AG09309 (cell line): ENCODE measurements at places on chromosomes 2 and 18.

GRCh38 chr2:68124321-68124720, 33.4 kb upstream of the PNO1 start:
- no peak for DNase-seq

- DNase-seq: no peak
These were observed 93.1 kb upstream of the GALNT5 start for GRCh38 chr2:157164370-157164769.

DNA sequence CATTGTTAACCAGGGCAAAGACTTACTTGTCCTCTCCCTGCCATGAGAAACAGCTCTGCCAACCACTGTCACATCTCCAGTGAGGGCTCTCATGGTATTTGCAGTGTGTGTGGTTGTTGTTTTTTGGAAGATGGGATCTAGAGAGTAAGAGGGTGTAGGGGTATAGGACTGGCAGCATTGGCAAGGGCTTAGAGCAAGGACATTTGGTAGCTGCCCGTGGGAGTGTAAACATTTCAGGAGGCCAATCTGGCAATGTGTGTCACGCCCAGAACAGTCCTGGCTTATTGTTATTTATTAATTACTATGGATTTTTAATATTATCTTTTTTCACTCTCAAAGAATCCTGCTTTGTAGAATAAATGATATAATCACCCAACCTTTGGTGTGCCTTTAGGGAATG, 90.5 kb downstream of the TMEM17 start:
- DNase-seq: no peak

- no peak for DNase-seq
These were observed 165.0 kb downstream of the ASB1 start for GRCh38 chr2:238591732-238592131.

DNA sequence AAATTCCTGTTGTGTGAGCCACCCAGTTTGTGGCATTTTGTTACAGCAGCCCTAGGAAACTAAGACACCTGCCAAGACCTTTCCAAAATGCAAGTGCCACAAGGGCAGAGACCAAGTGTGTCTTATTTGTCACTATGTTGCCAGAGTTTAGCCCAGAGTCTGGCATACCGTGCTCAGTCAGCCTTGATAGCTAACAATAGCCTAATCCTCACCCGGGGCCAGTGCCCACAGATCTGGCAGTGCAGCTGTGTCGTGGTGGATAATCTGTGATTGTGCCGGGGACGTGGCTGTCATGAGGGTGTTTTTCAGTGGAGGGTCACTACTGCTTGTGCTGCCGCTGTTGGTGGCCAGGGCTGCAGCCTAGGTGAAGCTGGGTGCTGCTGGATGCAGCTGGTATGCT, 53.5 kb downstream of the MEP1B start:
- no peak for DNase-seq

- no peak for DNase-seq
These were observed 33.8 kb upstream of the DNMT3A start for GRCh38 chr2:25375371-25375988.

- DNase-seq: no peak
These were observed 163.7 kb downstream of the MCFD2 start for GRCh38 chr2:46751897-46752296.

- no peak for DNase-seq
These were observed 219.5 kb upstream of the NRP2 start for GRCh38 chr2:205462681-205463345.

- DNase-seq: no peak
These were observed 11.1 kb upstream of the CNNM3 start for GRCh38 chr2:96804986-96805385.

- no peak for DNase-seq
These were observed 152.8 kb upstream of the ACAA2 start for GRCh38 chr18:49966090-49966489.

GRCh38 chr2:235660484-235661082, 166.7 kb downstream of the AGAP1 start:
- no peak for DNase-seq

- no peak for DNase-seq
These were observed 1.5 kb downstream of the UCN start for GRCh38 chr2:27306573-27307286.

DNA sequence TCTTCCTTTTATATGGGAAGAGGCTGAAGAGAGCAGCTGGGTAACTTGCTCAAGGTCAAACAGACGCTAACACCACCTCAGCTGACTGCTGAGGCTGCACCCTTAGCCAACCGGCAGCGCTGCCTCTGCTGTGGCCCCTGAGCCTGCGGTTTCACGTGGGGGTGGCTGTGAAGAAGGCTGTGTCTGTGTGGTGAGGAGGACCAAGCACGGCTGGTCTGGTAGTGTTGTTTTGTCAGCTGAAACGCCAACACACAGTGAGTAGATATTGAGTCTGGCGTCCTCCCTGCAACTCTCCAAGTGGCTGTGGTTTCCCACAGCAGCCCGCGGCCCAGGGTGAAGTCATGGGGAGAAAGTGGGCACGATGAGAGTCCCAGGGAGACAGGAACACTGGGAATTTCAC, 69.6 kb downstream of the THNSL2 start:
- DNase-seq: no peak

- no peak for DNase-seq
These were observed 271.4 kb downstream of the DYSF start for GRCh38 chr2:71724793-71725192.

DNA sequence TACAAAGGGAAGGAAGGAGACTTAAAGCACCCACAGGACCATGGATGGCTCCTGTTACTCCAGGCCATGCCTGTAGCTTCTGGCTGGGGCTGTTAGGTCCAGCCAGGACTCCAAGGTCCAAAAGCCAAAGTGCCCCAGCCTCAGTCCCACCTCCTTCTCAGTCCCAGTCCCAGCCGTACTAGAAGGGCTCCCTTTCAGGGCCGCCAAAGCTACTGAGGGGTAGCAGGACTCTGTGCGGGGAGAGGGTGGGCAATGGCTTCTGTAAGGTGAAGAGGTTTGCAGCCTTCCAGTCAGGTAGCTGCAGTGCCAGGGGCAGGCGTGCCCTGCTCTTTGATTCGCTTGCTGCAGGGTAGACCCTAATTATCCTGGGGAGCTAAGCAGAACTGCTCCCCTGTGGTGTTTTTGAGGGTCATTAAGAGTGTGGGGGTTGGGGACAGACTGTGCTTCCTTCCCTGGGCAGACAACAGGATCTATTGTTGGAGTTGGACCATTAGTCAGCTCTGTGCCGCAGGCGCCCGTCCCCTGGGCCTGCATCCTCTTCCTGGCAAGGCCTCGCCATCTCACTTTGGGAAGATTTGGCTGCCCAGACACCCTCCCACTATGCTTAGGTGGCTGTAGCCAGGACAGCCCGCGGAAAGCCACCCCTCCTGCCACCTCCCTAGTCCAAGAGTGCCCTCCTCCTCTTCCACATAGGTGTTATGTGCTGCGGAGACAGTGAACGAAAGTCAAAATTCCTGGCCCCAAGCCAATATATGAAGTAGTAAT, 118.8 kb downstream of the ZBTB7C start:
- DNase-seq: no peak

DNA sequence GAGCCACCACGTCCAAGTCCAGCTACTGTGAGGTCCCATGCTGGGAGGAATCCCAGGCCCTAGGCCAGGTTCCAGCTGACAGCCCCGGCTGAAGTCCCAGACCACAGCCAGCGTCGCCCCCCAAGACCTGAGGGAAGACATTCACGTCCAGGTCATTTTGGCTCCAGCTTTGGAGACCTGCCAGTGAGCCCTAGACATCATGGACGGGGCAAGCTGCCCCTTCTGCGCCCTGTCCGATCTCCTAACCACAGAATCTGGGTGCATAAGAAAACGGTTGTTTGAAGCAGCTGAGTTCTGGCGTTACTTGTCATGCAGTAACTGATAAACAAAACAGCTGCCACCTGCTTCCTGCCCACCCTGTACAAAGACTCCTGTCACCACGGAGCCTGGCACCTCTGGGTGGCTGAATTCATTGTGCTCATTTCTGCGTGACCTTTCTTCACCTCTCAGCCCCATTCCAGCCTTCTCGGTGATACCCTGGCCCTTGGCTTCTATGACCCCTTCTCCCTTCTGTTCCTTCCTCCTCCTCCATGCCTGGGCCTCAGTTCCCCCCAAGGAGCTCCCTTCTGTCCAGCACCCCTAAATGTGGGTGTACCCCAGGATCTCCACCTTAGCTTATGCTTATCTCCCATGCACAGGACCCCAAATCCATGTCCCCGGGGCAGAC, 72.6 kb upstream of the SMAD7 start:
- DNase-seq: no peak

DNA sequence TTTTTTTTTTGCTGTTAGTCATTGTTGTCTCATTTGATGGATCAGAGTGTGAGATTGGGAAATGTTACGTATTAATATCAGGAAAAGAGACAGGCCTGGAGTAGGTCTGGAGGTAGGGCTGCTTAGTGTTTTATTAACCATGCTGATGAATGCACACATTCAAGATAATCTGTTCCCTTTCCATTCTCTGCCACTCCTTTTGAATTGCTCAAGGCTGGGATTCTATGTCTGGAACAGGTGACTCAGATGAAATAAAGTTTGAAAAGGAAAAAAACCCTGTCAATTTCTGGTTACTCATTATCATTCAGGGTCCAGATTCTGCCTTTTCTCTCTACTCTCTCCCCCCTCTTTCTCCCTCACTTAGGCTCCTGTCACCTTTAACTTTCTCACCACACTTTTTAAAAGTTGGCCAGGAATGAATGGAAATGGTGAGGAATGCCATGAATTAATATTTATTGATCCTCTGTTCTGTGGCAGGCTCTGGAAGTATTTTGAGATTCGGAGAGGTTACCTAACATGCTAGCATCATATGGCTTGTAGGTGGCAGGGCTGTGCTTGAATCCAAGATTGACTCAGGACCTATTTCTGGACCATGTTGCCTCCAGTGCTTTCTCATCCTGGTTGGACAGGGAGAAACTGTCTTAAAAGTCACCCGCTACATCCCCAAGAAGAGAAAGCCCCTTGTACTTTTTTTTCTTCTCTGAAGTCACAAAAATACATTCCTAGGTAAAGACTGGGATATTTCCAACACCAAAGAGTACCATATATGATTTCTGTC, 40.2 kb downstream of the MAP4K4 start:
- DNase-seq: no peak
